NCI-H187 treated with DMSO at 0.1 percent for 48 hours (cell line): ENCODE measurements at places on chromosomes 7 and 10.

GRCh38 chr10:12394241-12395033 is 45.1 kb downstream of the CAMK1D start:
- DNase-seq, result no peak

DNA sequence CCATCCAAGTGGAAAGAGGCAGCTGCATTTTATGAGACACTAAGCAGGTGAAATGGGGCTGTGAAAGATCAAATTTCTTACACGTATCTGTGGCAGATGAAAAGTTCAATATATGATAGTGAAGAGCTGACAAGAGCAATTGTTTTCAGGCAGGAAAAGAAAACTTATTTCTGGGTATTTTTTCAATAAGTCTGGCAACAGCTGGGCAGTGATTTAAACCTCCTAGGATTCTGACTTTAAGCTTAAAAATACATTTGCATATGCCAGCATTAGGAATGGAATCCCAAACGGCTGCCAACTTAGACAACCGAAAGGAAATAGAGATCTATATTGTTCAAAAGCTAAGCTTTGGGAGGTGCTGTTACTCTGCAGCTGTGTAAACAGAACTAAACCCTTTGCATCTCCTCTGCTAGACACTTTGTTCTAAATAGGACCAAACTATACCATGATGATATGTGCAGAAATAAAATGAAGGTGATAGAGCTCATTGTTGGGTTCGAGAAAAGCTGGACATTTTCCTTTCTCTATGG is 26.1 kb downstream of the DYNC1I1 start:
- DNase-seq, result peak; percentile 5

GRCh38 chr7:5266191-5267028 is 16.3 kb upstream of the SLC29A4 start:
- DNase-seq, result no peak

DNA sequence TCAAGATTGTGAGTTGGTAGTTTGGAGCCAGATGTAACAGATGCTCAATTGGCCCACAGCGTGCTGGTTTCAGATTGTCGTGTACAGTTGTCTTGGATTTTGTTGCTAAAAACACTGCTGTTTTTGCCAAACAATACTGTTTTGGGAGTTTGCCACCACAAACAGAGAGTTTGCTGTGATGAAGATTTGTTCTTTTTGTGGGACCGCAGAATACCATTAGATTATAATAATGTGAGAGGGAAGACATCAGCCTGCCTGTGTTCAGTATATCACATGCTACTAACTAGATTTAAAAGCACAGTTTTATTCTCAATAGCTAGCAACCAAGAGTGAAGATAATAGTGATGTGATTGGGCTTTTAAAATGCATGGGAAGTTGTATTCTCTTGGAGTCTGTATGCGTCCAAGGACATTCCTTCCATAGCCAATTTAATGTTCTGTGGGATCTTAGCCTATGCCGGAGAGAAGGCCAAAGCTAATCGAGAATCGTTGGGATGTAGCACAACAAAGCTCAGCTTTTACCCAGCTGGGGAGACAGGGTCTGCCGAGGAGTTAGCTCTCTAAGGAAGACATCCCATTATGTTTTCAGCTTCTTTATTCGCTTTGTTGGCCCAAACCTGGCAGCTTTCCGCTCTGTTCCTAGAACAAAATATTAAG is 18.7 kb upstream of the ITGA8 start:
- DNase-seq, result no peak

GRCh38 chr7:108614896-108615295 is 45.2 kb downstream of the DNAJB9 start:
- no peak for DNase-seq

GRCh38 chr10:16483241-16483917 is 38.3 kb downstream of the C1QL3 start:
- DNase-seq, result no peak

DNA sequence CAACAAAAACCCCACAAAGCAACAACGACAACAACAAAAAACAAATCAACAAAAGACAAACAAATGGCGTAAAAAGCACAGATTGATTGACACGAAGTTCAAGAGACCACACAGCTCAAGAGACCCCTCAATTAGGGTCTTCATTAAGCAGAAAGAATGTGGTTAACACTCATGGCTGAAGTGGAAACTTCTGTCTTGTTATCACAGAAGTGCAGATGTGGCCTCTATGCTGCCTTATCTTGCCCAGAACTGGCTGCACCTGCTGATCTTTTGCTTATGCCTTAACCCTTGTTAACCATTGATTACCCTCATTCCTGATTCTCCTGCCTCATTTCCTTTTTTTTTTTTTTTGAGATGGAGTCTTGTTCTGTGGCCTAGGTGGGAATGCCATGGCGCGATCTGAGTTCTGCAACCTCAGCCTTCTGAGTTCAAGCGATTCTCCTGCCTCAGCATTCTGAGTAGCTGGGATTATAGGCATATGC is 3.5 kb upstream of the DAGLB start:
- DNase-seq, result no peak

DNA sequence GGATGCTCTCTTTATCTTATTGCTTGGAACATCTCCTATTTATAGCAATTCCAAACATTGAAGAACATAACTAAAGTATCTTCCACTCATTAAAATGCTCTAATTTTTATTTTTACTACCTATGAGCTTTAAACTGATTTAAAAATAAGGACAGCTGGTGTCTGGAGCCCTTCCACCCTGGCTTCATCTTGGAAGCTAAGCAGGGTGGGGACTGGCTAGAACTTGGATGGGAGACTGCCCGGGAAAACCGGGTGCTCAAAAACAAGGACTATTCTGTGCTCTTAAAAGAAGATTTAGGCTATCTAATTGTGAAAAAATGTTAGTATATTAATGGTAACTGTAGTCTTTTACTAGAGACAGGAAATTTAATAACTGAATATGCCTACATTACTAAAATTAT is 69.2 kb downstream of the ARMC3 start:
- DNase-seq, result no peak

- no peak for DNase-seq
Measured at GRCh38 chr7:77651575-77652162, 44.6 kb upstream of the RSBN1L start.
